ENCODE measurements at places on chromosomes 16 and 17.

DNA sequence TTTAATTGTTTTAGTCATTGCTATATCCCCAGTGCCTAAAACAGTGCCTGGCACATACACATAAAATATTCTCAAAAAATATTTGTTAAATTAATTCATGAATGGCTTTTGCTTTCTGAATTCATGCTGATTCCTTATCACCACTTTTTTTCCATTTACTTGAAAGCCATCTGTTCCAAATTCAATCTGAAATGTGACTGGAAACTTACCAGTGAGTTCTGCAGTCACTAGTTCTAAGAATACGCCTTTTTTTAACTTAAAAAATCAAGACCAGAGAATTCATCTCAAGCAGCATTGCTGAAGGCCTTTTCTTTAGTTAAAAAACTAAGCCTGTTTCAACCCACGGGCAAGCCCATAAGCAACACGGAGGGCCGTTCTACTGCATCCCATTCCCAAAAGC, 114.0 kb upstream of the ERCC4 start:
- no peak for DNase-seq

GRCh38 chr17:36482611-36483504, 3.6 kb upstream of the ZNHIT3 start:
- peak; percentile 91 for DNase-seq

DNA sequence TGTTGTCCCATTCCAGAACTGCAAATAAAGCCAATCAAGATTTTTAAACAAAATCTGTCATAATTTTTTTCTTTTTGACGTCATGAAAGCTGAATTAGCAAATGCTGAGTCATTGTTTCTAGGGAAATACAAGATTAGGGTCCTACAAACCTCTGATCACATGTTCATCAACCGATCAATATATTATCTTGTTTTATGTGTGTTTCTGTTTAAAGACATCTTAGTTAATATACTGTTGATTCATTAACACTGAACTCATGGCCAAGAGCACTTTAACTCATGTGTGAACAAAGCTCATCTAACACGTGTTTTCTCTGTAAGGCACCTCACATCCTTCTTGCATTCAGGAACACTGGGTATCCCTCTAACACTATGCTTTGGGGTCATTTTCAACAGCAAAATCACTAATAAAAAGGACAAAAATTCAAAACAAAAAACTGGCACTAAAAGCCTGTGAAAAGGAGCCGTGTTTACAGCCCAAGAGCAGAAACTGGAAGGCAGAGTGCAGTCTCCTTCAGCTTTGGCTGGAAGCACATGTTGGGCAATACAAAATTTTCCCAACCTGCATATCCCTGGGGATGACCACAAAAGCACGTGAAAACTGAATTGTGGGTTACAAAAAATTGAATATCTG, 102.5 kb downstream of the PARN start:
- DNase-seq, result no peak

- DNase-seq, result no peak
These were observed 46.5 kb upstream of the CPNE2 start for GRCh38 chr16:57045694-57046381.

- DNase-seq, result peak; percentile 27
These were observed 2.8 kb downstream of the RBFOX3 start for GRCh38 chr17:79607940-79608623.

Measured in Calu3 (cell line).